ENCODE measurements at places on chromosomes 6 and 20.

DNA sequence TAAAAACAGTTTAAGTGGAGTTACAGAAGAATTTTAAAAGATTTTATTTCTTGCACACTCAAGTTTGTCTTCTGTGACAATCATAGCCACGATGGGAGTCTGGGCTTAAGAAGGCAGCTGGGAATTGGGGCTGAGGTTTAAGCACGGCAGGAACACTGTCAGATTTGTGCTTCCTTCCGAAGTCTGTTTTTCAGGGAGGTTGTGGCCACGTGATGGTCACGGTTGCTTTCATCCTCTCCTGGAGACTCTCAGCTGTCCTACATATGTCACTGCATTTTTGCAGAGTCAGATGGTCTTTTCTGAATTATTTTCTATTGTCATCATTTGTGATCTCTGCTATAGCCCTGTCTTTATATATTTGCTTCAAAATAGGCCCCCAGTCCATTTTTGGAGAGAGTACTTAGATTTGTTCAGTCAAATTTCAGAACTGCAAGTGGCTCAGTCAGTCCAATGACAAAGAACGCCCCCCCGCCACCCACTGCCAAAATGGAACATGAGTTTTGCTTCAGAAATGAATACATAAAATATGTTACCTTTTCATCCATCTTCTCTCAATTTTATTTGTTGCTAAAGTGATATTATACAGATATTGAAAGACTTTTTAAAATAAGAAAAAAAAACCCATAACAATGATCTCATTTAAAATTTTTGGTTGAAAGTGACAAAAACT, 111.8 kb upstream of the ZFP64 start:
- no peak for DNase-seq

GRCh38 chr6:72552938-72553337, 68.9 kb upstream of the KCNQ5 start:
- no peak for DNase-seq

DNA sequence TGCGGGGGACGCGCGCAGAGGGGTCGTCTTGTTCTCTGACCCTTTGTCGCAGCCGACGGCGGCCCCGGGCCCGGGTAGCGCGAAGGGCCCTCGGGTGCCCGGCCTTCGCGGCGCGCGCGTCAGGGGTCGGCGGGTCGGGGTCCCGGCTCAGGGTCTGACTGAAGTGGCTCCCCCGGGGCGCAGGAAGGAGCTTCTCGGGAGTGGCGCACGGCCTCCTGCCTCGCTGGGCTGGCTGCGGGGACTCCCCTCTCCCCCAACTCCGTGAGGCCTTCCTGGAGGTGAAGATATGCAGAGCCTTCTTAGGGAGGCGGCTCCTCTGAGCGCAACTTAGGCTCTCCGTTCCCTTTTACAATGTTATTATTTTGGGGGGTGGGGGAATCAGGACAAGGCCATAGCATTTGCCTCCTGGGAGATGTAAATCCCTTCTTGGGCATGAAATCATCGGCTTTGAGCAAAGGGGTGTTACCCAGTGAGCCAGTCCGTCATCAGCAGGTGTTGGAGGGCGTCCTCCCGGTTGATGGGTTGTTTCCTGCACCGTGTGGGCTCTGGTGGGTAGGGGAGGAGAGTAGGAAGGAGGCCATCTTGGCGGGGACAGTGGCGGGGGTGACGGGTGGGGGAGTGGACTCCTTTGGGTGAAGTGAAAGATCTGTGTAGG, 523 bp downstream of the CDS2 start:
- peak; percentile 50 for DNase-seq

DNA sequence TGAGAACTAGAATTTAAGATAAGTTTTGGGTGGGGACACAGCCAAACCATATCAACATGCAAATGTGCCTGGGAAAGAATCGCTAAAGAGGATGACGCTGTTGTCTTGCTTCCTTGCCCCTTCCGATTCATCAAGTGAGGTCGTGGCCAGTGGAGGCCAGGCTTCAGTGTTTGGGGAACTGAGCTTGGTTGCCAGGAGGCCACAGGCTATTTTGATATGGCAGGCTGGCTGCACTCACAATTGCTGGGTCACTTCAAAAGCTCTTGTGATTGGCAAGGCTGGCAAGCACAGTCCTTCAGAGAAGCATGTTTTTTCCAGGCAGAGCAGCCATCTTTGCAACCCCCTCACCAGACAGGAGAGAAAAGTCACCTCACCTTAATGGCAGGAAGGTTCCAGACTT, 45.8 kb downstream of the SAMD5 start:
- DNase-seq = no peak

DNA sequence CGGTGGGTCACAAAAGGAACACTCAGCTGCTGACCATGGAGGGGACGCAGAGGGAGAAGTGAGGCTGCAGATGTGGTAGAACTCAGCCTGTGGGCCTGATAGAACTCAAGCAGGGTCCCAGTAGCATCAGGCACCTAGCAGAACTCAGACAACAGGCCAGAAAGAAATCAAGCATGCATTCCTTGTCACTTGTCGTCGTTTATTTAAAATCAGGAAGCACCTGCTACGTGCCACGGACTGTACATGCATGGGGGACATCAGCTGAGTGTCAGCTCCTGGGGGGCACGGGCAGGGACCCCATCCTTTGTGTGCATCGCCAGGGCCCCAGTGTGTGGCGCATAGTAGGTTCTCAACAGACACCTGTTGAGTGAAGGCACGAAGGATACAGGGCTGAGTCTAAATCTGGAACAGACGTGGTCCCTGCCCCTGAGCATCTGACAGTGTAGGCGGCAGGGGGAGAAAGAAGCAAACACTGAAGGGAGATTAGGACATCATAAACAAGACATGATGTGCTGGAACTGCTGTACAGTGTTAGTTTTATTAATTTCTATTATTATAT, 32.5 kb downstream of the UQCC2 start:
- DNase-seq = no peak

- DNase-seq = no peak
Observed at GRCh38 chr6:166644681-166645080, 17.6 kb upstream of the RPS6KA2 start.

GRCh38 chr20:61876952-61877728, 188.5 kb downstream of the TAF4 start:
- no peak for DNase-seq

DNA sequence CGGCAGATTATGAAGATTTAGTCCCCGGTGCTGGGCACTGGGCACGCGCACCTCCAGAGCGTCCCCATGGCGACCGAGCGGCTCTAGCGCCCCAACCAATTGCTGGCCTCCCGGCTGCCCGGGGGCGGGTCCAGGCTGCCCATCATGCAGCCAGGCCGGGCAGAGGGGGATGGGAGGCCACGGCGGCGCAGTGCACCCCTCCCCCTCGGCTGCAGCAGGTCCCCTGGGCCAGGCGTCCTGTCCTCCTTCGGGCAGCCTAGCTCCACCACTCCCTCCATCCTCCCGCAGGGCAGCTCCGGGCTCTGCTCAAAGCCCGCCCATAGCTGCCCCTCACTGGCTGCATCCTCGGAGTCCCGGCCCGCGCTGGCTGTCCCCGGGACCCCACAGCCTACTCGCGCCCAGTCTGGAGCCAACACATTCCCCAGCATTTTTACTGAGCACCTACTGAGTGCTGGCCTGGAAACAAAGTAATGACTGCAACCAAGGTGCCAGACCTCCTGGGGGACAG, 99.4 kb downstream of the ASXL1 start:
- DNase-seq = peak; percentile 85

DNA sequence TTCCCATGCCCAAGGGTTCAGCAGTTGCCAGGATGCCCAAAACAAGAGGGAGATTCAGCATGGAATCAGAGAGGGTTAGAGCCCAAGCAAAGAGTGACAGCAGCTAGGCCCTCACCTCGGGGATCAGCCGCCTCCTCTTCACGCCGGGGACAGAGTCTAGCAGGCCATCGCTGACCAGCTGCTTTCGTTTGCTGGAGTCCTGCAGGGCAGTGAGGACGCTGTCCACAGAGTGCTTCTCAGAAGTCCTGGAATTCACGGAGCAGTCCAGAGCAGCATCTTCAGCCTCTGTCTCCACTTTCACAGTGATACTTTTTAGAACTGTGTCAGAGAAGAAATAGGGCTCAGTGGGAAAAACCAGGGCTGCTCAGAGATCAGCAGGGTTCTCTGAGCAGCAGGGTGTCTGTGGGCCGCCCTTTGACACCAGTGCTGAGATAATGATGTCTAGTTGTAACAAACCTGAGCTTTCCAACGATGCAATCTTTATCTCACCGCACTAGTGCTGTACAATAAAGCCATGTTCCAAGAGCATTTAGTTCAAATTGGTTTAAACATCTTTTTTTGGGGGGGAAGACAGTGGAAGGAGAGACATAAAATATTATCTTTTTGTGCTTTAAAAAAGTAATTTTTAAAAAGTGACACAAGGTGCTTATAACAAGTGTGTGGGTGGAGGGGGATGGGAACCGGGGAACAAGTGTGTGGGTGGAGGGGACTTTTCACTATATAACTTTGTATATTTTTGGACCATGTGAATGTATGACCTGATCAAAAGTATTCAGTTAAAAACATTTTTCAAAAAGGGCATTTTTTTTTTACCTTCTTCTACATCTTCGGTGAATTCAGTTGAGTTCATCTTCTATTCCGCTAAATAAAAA, 16.6 kb downstream of the BEND3 start:
- no peak for DNase-seq

DNA sequence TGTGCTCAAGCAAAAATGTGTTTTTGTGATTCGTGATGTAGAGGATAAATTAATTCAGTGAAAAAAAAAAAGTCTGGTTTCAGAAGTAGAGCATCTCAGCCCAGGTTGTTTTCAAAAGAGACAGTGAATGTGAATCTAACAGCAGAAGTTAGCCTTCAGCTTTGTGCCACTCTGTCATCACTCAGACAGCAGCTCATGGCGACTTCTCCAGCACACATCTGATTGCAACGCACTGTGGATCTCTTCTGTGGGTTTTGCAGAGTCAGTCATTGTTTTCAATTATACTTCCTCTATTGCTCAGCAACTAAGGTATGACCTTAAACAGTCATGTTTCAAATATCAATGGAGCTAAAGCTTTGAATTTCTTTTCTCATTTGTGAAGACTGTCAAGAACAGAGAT, 335.5 kb upstream of the POU3F2 start:
- DNase-seq = no peak

GRCh38 chr6:144745439-144745838, 460.3 kb downstream of the UTRN start:
- DNase-seq = no peak

GRCh38 chr6:5728351-5729079, 278.2 kb downstream of the NRN1 start:
- DNase-seq = no peak

DNA sequence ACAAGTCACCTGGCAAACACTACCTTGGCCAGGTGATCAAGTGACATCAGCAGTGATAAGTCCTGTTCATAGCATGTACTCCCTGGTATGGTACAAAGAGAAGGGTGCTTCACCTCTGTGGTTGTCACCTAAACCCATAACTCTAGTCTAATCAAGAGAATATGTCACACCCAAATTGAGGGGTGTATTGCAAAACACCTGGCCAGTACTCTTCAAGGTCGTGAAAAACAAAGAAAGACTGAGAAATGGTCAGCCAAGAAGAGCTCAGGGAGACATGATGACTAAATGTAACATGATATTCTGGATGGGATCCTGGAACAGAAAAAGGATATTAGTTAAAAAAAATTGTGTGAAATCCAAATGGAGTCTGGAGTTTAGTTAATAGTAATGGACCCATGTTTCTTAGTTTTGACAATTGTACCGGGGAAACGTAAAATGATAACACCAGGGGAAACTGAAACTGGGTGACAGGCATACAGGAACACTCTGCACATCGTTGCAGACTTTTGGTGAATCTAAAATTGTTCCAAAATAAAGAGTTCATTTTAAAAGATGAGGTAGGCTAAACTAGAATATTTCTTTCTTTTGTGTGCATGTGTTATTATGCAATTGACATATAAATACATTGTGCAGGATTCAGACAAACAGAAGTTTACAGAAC, 262.0 kb downstream of the CDC5L start:
- no peak for DNase-seq

DNA sequence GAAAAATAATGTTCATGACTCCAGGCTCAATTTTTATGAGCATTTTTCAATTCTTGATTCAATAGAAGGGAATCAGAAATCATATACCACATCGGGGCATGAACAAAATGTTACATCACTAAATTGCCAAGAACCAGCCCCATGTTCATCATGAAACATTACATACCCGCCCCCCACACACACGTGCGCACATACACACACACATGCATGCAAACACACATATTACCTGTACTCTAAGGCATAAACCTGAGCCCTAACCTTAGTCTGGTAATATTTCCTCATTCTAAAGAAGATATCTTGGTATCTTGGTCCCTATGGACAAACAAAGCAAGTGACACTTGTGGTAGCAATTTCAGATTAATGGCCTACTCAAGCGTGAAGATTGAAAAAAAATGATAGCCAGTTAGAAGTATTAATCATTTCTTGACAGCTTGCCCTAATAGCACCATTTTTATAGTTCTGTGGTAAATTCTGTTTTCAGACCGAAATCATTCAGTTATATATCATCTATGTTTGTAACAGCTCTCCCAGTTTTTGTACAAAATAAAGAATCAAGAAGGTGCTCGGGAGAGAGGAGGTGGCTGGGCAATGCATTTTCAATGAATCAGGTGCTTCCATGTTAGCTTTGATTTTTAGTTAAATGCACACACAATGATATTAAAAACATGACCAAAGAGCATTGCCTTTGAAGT, 95.4 kb upstream of the DOK5 start:
- DNase-seq = no peak
